ENCODE measurements at places on chromosomes 5 and 9.

GRCh38 chr9:114034661-114035062 lies 43.4 kb downstream of the AMBP start:
- no peak for DNase-seq

GRCh38 chr5:175627739-175628138 lies 30.1 kb upstream of the HRH2 start:
- no peak for DNase-seq

DNA sequence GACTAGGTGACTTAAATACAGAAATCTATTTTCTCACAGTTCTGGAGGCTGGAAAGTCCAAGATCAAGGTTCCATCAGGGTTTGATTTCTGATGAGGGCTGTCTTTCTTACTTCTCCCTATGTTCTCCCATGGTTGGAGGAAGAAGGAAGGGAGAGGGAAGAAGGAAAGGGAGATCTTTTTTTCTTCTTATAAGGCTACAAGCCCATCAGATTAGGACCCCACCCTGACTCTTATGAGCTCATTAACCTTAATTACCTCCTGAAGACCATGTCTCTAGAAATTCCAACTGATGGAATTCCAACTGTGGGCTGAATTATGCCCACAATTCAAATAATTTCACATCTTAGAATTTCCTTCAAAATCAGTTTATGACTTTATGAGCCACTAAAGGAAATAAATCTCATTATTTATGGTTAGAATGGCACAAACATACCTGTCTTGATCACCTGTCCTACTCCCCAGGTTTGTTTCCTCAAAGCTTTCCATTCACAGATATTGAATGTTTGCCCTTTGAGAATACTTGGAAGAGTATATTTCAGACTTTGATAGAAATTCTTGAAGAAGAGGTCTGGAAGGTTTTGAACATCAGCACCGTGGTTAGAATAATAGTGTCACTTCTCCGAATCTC lies 7.6 kb downstream of the PPWD1 start:
- DNase-seq: no peak

DNA sequence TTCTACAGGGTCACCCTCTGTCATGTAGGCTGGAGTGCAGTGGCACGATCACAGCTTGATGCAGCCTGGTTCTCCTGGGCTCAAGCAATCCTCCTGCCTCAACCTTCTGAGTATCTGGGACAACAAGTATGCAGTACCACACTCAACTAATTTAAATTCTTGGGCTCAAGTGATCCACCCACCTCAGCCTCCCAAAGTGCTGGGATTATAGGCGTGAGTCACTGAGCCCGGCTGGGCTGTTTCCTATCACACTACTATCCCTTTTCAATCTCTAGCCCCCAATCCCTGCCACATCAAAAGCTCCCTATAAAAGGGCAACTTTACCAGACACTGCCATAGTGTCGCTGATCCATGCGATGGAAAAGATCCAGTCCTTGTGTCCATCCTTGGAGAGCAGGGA lies 20.4 kb downstream of the DCAF12 start:
- DNase-seq: peak; percentile 11

Data from fibroblast of lung (primary cell).